GM18507 (cell line): ENCODE measurements at places on chromosomes 7 and 10.

- DNase-seq: no peak
Observed at GRCh38 chr7:12207046-12207445, 4.0 kb upstream of the TMEM106B start.

- DNase-seq: no peak
Observed at GRCh38 chr7:121313220-121313792, 15.5 kb upstream of the WNT16 start.

DNA sequence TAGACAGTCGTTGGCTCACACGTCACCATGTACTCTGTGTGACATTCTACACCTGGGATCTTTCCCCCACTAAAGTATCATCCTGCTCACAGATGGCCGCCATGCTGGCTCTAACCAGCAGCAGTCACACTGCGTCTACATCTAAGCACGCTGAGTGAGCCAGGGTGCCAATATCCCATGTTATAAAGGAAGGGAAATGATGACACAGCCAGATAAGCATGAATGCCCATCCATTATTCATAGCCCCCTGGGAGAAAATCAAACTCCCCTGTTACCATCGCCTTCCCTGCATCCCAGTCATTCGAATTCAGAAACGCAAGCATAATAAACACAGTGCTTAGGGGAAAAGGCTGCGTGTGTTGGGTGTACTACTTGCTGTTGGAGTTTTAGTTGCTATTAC is 698.2 kb upstream of the AUTS2 start:
- DNase-seq: no peak

DNA sequence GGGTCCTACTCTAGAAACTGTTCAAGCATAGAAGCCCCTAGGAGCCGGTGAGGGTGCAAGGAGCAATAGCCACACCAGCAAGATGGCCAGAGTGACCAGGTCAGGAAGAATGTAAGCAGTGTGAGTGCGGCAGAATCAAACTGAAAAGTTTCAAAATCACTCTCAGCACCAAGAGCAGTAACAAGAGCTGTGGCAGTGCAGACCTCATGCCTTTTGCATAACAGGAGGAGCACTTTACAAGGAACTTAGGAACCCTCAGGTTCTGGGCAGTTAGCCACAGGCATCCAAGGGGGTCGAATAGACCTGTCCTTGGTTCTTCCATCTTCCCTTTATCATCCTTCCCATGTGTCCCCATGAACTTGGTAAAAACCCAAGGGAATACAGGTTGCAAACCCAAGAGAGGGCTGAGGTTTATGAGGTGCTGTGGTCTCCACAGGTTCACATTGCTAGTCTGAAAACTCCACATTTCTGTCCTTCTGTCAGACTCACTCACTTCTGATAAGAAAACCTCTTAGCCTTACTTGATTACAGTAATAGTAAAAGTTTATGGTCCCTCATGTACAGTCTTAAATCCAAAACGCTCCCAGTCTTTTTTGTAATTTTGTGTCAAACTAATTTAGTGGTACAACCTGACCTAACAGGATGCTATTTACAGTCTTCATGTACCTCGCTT is 78.4 kb downstream of the PON1 start:
- DNase-seq: no peak

DNA sequence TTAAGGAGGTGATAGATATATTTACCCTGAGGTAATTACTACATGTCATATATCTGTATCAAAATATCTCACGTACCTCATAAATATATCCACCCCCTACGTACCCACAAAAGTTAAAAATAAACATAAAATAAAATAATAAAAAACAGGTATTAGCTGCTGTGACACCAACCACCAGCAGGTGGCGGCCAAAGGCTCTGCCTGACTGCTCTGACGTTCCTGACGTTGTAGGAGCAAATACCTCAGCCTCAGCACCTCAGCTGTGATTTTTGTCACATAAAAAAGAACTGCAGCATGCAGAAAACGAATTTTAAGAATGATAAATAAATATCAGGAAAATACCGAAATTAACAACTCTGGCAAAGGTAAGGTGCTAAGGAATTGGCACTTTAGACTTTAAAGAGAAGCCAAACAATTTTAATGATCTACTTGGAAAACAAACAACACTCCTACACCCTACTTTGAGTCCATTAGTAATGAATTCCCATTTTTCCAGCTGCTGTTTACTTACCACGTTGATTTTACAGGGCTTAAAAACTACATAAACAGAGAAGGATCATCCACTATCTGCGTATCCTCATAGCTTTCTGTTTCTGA is 125.4 kb upstream of the TARP start:
- DNase-seq: peak; percentile 25

DNA sequence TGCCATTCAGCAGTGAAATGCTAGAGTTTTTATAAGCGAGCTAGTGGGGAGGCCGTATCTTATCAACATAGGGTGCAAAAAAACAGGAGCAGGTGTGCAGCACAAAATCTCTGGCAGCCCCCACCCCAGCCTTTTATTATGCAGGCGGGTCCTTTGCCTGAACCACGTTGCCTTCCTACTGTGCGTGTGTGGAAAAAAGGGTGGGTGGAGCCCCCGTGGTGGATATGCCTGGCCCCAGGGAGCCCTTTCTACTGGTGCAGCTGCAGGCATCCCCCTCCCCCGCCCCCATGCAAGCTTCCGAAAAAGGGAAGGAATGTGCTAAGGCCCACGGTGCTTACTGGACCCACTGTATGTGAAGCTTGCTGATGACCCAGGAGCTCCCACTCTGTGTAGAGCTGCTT is 175.9 kb downstream of the USP6NL start:
- no peak for DNase-seq

- DNase-seq: no peak
Observed at GRCh38 chr7:78296046-78296597, 497.5 kb downstream of the PHTF2 start.

GRCh38 chr7:28157076-28157745 is 23.4 kb downstream of the JAZF1 start:
- no peak for DNase-seq

DNA sequence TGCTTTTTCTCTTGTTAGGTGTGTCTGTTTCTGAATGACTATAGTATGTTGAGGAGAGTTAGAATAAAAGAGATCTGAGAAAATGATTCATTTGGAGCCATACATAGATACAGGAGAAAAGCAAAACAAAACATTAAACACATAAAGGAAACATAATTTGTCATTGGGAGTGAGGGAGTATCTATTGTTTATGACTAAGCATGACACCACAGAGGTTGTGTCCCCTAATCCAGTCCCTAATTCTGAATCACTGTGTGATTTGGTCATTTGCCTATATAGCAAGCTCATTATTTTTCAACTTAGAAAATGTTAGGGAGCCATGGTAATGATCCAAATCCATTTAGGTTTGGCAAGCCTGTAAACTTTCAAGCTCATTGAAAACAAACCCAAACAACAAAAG is 132.3 kb upstream of the BMPER start:
- DNase-seq: no peak

DNA sequence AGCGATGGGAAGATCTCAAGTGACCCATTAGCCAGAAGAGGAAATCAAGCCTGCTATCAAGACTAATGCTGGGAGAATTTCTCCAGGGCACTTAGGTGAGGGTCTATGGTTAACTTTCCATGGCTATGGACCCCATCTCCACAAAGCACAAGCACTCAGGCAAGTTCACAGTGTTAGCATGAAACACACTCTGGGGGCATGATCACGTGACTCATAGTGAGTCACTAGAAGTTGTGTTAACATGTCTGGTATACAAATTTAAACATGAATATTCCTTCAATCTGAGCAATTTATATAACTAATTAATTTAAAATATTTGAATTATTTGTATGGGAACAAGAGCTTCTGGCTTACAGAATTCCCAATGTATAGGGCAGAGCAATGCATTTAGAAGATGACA is 131.8 kb downstream of the FAM204A start:
- DNase-seq: no peak

DNA sequence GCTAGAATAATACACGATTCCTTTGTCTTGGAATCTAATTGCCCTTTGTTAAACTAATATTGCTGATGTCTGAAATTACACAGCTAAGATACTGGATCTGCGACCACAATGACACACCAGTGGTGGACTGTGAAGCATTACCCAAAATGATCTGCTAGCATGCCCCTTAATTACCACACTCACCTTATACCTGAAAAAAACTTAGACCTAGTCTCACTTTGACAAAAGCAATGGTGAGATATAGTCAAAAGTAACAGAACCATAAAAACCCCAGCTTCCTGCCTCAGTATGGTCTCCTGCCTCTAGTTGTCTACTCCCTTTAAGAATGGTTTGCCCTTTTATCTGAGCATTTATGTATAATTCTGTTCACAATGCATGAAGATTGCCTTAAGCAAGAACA is 20.8 kb upstream of the ERVW-1 start:
- no peak for DNase-seq

- DNase-seq: no peak
Observed at GRCh38 chr7:74253835-74254128, 417 bp downstream of the RFC2 start.

GRCh38 chr7:107638594-107638993 is 22.0 kb upstream of the SLC26A4 start:
- DNase-seq: no peak

DNA sequence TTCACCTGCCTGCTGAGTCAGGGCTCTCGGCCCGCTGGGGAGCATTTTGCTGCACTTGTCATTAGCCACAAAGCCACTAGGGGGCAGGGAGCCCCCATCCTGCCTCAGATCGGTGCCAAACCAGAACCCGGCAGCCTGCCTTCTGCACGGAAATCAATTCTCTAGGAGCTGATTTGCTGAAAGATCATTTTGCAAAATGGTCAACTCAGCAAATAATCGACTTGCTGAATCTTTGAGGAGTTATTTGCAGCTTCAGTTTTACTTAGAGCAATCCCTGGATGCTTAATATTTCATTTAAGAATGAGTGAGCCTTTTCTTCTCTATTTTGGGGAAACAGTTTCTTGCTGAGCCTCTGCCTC is 1.7 kb upstream of the GIMAP8 start:
- DNase-seq: no peak

- DNase-seq: no peak
Observed at GRCh38 chr7:41425926-41426325, 277.0 kb downstream of the INHBA start.

DNA sequence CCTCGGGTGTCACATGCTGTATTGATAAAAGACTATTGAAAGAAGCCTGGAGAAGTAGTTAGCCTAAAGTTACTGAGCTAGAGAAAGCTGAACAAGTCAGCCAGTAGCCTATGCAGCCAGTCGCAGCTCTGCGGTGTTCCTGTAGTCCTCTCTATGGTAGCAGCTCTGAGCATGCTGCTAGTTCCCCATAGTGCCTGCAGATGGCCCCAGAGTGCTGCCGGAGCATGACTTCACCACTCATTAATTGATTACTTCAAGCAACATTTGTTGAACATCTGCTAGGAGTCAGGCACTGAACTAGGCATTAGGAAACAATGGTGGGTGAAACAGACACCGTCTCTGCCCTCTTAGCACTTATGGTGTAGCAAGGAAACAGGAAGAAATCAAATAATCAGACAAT is 422.7 kb downstream of the SORCS3 start:
- DNase-seq: no peak

GRCh38 chr7:45623157-45623556 is 49.0 kb downstream of the ADCY1 start:
- no peak for DNase-seq

DNA sequence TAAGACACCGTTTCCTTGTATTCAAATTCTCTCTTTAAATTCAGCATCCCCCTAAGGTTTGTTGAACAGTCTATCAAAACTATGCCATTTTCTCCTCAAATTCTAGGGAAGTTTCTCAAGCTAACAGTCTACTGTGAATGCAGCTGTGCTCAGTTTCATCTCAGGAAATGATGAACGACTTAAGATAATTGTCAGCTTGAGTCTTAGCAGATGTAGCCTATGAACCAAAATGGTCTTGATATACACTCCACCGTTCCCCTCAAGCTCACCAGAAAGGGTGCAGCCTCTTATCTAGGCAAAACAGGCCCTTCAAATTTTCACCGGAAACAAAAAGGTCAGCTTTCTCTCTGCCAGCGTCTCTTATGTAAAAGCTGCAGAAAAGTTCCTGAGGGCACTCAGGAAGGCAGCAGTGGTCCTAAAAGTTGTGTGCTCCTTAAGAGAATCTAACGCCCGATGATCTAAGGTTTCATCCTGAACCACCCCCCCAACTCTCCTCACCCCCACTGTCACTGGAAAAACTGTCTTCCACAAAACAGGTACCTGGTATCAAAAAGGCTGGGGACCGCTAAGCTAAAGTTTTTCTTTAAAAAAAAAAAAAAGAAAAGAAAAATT is 2.1 kb downstream of the DNAJC9 start:
- no peak for DNase-seq

DNA sequence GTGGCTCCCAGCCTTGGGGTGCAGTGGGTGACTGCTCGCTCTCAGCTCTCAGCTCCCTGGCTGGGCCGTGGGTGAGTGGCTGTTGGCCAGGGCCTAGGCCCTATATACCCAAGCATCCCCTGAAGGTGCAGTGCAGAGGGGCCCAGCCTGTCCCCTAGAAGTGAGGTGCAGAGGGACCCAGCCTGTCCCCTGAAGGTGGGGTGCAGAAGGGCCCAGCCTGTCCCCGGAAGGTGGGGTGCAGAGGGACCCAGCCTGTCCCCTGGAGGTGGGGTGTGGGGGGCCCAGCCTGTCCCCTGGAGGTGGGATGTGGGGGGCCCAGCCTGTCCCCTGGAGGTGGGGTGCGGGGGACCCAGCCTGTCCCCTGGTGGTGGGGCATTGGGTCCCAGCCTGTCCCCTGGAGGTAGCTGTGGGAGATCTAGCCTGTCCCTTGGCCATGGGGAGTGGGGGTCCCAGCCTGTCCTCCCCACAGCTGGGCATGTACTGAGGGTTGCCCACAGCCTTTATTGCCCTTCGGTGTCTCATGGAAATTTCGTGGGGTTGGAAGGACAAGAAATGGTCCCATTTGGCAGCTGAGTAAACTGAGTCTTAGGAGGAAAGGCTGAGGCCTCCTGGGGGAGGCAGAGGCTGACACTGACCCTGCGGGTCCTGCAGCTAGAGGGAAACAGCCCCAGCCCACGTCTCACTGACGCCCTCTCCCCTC is 17.5 kb upstream of the LFNG start:
- no peak for DNase-seq

GRCh38 chr10:77274046-77274795 is 363.4 kb downstream of the KCNMA1 start:
- DNase-seq: no peak

DNA sequence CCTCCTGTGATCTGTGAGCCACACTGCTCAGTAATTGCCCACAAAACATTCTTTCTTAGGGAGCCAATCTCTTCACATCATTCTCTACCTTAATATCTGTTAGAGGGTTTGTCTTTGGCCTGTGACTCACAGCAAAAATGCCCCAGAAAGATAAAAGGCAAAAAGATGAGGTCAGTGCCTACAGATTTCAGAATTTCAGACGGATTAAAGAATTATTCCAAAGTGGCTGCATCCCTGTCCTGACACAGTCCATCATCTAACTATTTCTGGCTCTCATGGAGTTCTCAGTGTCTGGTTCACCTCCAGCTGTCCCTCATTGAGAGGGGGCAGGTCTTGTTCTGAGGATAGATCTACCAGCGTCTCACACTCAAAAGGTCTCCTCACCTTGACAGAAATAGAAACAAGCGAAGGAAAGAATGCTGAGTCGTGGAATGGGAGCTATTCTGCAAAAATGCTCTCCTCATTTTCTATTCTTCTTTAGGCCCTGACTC is 138.5 kb upstream of the AOAH start:
- no peak for DNase-seq
